T-helper 17 cell (primary cell): ENCODE measurements at places on chromosomes 2 and 18.
A peak's percentile ranks its signal among the peaks of the same experiment; 100 is the strongest.

DNA sequence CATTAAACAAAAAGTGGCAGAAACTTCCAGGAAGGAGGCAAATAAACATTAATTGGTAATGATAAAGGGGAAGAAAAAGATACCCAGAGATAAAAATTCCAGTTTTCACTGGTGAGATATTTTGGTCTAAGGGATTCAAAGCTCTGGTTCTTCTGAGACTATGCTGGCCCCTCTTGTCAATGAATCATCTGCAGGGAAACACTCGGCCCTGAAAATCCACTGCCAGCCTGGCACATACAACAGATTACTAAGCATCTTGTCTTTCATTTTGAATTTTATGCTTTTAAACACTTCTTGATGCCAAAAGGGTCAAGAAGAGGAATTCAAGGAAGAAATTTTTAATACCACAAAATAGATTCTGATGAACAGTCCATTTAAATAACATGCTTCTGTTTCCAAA lies 1603.8 kb upstream of the ZEB2 start:
- no peaks in the 10 kb centered on the region for H3K36me3 ChIP-seq
- no peaks in the 10 kb centered on the region for H3K27me3 ChIP-seq
- H3K4me3 ChIP-seq: no peak overlapping the region
- no peak overlapping the region for H3K27ac ChIP-seq
- H3K4me1 ChIP-seq: no peaks in the 10 kb centered on the region
- DNase-seq: no peak

GRCh38 chr2:216130346-216130971 lies 21.3 kb downstream of the XRCC5 start:
- H3K27me3 ChIP-seq: no peaks in the 10 kb centered on the region
- H3K4me1 ChIP-seq: peaks cover 30% of the 10 kb centered on the region
- H3K27ac ChIP-seq: peak overlapping the region; percentile 37
- no peak overlapping the region for H3K4me3 ChIP-seq
- no peak for DNase-seq

DNA sequence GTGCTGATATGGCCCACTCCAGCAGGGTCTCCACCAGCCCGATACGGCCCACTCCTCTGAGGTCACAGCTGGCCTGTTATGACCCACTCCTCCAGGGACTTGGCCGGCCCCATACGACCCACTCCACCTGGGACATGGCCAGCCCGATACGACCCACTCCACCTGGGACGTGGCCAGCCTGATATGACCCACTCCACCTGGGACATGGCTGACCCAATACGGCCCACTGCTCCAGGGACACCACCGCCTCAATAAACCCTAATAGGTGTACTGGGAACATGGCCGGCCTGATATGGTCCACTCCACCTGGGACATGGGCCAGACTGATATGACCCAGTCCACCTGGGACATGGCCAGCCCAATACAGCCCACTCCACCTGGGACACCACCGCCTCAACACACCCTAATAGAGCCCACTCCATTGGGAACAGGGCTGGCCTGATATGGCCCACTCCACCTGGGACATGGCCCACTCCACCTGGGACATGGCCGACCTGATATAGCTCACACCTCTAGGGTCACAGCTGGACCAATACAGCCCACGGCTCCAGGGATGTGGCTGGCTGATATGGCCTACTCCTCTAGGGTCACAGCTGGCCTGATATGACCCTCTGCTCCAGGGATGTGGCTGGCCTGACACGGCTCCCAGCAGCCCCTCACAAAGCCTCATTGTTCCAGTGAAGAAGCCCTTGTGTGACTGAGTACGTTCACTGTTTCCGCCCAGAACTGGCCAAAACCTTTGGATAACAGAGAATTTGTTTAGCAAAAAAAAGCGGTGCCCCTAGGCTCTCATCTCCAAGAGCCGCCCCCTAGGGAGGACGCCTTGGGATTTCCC lies 245.6 kb downstream of the HDAC4 start:
- no peak overlapping the region for H3K4me3 ChIP-seq
- H3K4me1 ChIP-seq: peaks cover 4% of the 10 kb centered on the region
- H3K36me3 ChIP-seq: peaks cover 3% of the 10 kb centered on the region
- no peak for DNase-seq
- no peaks in the 10 kb centered on the region for H3K27me3 ChIP-seq

- peaks cover 6% of the 10 kb centered on the region for H3K4me1 ChIP-seq
- no peak for DNase-seq
- peaks cover 47% of the 10 kb centered on the region for H3K27me3 ChIP-seq
- H3K27ac ChIP-seq: no peak overlapping the region
- peak overlapping the region; percentile 86 for H3K4me3 ChIP-seq
- no peaks in the 10 kb centered on the region for H3K36me3 ChIP-seq
These were observed 1.0 kb upstream of the TUBB6 start for GRCh38 chr18:12306752-12307700.

GRCh38 chr2:195603998-195604397 lies 53.0 kb upstream of the SLC39A10 start:
- no peaks in the 10 kb centered on the region for H3K36me3 ChIP-seq
- H3K27me3 ChIP-seq: no peaks in the 10 kb centered on the region
- no peak for DNase-seq
- H3K27ac ChIP-seq: no peak overlapping the region
- H3K4me1 ChIP-seq: peaks cover 3% of the 10 kb centered on the region
